Occipital lobe (tissue), 3 donors: ENCODE measurements at places on chromosomes 7 and 10.

DNA sequence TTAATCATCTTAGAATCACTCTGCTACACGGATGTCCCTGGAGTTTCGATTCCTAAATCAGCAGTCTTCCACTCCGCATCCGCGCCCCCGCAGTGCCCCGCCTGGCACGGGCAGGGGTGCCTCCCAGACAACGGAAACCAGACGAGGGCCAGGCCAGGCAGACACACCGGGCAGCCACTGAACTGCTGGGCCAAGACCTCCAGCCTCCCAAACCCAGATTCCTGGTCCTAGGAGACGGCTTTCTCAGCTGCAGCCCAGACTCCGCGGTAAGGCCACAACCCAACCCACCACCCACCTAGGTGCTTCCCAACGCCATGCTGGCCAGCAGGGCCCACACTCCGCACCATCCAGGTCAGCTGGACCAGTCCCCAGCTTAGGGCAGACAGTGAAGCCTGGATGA is 33.2 kb downstream of the MAD1L1 start:
- DNase-seq: no peak

GRCh38 chr7:5671046-5671445 is 110.4 kb downstream of the RNF216 start:
- DNase-seq: no peak

- peak; percentile 50 for DNase-seq
Observed at GRCh38 chr7:151875942-151876898, 695 bp downstream of the PRKAG2 start.

- DNase-seq: no peak
Observed at GRCh38 chr10:131099028-131099726, 212.3 kb downstream of the TCERG1L start.
